IPS-NIHi11 (cell line): ENCODE measurements at places on chromosomes 2 and 18.

GRCh38 chr2:232412986-232413385 is 6.3 kb downstream of the ALPG start:
- DNase-seq: no peak

- no peak for DNase-seq
Measured at GRCh38 chr2:231970461-231970860, 8.9 kb downstream of the DIS3L2 start.

DNA sequence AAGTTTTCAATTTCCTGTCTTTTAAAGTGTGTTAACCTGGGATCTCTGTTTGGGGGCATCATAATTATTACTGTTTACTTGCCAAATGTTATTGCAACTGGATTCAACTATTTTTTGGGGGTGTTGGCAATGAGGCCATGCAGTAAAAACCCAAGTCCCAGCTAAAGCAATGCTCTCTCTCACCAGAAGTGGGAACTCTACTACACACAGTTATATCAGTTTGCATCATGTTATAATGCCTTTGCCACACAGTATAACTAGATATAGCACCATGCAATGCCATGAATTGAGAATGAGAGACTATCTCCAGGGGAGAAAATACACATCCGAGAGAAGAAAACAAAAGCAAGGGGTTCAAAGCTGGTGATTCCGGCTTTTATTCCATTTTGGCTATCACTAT is 79.0 kb downstream of the GCA start:
- no peak for DNase-seq

- no peak for DNase-seq
Measured at GRCh38 chr2:75090770-75091515, 108.4 kb downstream of the TACR1 start.

GRCh38 chr2:207991944-207992343 is 33.4 kb downstream of the PLEKHM3 start:
- DNase-seq: no peak

GRCh38 chr2:241461693-241462677 is 46.4 kb downstream of the STK25 start:
- DNase-seq: no peak

DNA sequence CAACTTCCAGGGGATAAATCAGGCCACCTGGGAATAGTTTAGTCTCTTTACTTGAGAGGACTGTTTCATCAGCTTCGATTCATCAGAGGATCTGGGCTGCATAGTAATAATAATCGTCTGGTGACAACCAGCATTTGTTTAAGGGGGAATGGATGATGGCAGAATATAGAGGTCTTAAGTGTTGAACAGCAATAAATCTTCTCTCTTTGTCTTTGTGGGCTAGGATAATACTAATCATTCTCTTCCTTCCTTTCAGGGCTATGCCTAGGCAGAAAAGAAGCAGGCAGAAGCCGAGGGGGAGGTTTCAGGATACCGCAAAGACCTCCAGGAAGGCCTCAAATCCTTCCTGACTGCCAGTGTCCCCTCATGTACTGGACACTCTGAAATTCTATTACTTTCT is 150.4 kb upstream of the GAREM1 start:
- no peak for DNase-seq

- no peak for DNase-seq
Measured at GRCh38 chr2:235610696-235611257, 116.9 kb downstream of the AGAP1 start.
